ENCODE measurements at places on chromosomes 6 and 20. TPM values are rescaled to one million over a fixed set of nuclear protein-coding genes. Genes with fewer than 3 reads are reported as not detected.

Gene ZNF391
- total RNA-seq, result 9.4 TPM

Gene KIAA0408
- total RNA-seq, result 7.5 TPM

Gene TINAG
- not detected for total RNA-seq

Gene KIF6
- 0.53 TPM for total RNA-seq

GRCh38 chr20:972256-972655, 29.9 kb downstream of the RSPO4 start:
- DNase-seq, result no peak

- no peak for DNase-seq
These were observed 26.4 kb upstream of the EFHC1 start for GRCh38 chr6:52393780-52394179.

GRCh38 chr6:6932968-6933367, 174.8 kb upstream of the RREB1 start:
- no peak for DNase-seq

- DNase-seq, result no peak
These were observed 39.8 kb downstream of the MAP3K7 start for GRCh38 chr6:90547079-90547478.

- DNase-seq, result no peak
These were observed 16.5 kb upstream of the TCF15 start for GRCh38 chr20:626579-626978.

Measured in WTC11 (cell line).